ENCODE measurements at places on chromosomes 16 and 17. TPM values are rescaled to one million over a fixed set of nuclear protein-coding genes. Genes with fewer than 3 reads are reported as not detected.

DNA sequence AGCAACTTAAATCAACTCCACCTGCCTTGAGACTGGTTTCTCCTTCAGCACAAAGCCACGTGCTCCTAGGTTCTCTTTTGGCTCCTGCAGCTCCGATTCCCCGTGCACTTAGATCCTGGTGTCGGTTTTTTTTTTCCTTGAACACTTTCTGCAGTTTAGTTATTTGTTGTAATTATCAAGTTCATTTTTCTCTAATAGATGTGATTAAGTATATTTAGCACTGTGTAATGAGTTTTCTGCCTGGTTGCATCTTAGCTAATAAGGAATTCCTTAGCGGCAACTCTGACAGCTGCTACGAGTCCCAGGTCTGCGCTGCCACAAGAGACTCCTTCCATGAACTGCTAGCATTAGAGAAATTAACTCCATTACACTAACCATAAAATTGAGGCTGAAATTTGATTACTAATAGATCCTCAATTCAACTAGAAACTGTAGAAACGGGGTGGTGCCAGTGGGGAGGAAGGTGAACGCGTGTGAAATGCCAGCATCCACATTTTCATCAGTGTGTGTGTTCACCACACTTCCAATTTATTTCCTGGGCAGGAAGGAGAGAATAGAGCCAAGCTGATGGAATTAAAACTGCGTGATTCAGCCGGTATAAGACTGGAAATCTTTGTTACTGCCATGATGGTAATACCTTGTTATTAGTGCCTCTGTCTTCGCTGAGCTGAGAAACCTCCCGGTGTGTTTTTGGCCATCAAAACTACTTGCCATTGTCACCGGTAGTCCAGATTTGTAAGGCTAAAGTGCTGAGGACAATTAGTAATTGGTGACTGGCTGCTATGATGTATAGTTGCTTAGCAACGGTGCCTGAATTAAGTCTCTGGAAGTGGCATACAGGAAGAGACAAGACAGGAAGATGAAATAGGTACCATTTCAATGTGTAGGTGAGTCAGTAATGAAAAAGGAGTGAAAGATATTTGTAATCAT lies 232.4 kb downstream of the IRX3 start:
- H3K27me3 ChIP-seq, result no peaks in the 10 kb centered on the region
- H3K4me3 ChIP-seq, result no peak overlapping the region
- no peak for DNase-seq
- H3K4me1 ChIP-seq, result no peaks in the 10 kb centered on the region
- no peak overlapping the region for H3K27ac ChIP-seq

GRCh38 chr17:53629188-53629587 lies 193.5 kb upstream of the KIF2B start:
- H3K27ac ChIP-seq, result no peak overlapping the region
- no peaks in the 10 kb centered on the region for H3K36me3 ChIP-seq

- DNase-seq, result no peak
- no peak overlapping the region for H3K4me3 ChIP-seq
- no peaks in the 10 kb centered on the region for H3K27me3 ChIP-seq
- H3K4me1 ChIP-seq, result no peaks in the 10 kb centered on the region
- H3K27ac ChIP-seq, result no peak overlapping the region
These were observed 8.7 kb downstream of the TEFM start for GRCh38 chr17:30897311-30897710.

DNA sequence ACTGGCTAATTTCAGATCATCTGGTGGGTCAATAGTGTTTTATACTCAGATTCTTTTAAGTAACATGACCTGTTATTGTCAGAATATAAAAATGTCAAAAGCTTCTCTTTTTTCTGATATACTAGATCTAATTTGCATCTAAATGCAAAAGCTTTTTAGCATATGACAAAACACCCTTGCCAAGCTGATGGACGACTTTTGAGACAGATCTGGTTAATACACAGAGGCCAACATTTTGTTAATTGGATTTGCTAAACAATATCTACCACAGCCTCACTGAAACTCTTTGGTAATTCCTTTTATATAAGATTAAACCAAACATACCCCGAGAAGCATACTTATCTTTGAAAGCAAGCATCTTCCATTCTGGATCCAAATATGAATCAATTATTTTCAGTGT lies 10.3 kb upstream of the NOL11 start:
- no peaks in the 10 kb centered on the region for H3K27me3 ChIP-seq
- H3K36me3 ChIP-seq, result no peaks in the 10 kb centered on the region
- H3K27ac ChIP-seq, result no peak overlapping the region
- H3K4me1 ChIP-seq, result no peaks in the 10 kb centered on the region

GRCh38 chr17:79826204-79826680 lies 13.0 kb downstream of the CBX4 start:
- H3K4me3 ChIP-seq, result no peak overlapping the region
- no peak for DNase-seq
- H3K27ac ChIP-seq, result no peak overlapping the region
- H3K36me3 ChIP-seq, result no peaks in the 10 kb centered on the region
- H3K27me3 ChIP-seq, result no peaks in the 10 kb centered on the region

DNA sequence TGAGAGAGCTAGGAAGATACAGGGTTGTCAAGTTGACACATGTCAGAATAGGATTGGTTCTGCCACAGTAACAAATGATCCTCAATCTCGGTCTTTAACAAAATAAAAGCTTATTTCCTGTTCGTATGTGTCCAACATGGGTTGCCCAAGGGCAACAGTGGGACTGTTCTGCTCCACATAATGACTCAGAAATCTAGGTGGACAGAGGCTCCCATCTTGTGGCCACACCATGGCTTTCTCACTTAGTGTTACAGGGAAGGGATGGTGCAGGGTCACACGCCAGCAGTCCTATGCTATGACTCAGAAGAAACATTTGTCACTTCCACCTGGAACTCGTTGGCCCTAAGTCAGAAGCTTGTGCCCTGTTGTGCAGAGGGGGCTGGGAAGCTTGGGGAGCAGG lies 364.9 kb downstream of the SNX29 start:
- H3K36me3 ChIP-seq, result no peaks in the 10 kb centered on the region
- H3K27me3 ChIP-seq, result no peaks in the 10 kb centered on the region
- peak; percentile 47 for DNase-seq

GRCh38 chr16:83615953-83616350 lies 191.8 kb upstream of the HSBP1 start:
- H3K4me1 ChIP-seq, result no peaks in the 10 kb centered on the region
- H3K27ac ChIP-seq, result no peak overlapping the region
- H3K27me3 ChIP-seq, result no peaks in the 10 kb centered on the region
- no peak for DNase-seq
- H3K36me3 ChIP-seq, result no peaks in the 10 kb centered on the region

GRCh38 chr17:80644536-80644935 lies 99.9 kb downstream of the RPTOR start:
- no peaks in the 10 kb centered on the region for H3K27me3 ChIP-seq
- no peak overlapping the region for H3K4me3 ChIP-seq
- peaks cover 2% of the 10 kb centered on the region for H3K4me1 ChIP-seq
- no peak for DNase-seq
- no peaks in the 10 kb centered on the region for H3K36me3 ChIP-seq

DNA sequence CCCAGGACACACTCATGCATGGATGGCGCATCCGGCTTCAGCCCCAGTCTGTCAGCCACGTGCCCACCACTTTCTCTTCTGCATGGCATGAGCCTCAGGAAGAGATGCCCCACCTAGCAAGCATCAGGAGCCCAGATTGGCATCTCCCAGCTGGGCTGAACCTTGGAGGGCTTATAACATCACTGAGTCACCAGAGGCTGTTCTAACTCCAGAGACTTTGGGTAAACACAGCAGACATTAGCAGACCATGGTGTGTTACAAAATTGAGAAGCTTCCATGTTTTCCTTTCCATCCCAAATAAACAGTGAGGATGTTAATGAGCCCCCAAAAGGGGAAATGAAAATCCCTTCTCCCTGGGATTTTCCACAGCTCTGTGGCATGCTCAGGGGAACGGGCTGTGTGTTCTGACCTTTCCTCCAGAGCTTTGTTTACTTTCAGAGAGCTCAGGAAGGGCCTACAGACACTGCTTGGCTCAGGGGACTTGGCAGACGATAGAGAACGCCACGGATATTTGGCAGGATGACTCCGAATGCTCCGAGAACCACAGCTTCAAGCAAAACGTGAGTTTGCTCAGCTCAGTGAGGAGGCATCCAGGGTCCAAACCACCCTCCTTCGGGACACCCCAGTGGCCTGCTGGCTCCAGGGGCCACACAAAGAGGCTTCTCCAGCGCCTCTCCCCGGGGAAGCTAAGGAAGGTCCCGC lies 16.5 kb downstream of the GLP2R start:
- H3K27ac ChIP-seq, result no peak overlapping the region
- H3K36me3 ChIP-seq, result no peaks in the 10 kb centered on the region
- no peaks in the 10 kb centered on the region for H3K4me1 ChIP-seq
- H3K4me3 ChIP-seq, result no peak overlapping the region

DNA sequence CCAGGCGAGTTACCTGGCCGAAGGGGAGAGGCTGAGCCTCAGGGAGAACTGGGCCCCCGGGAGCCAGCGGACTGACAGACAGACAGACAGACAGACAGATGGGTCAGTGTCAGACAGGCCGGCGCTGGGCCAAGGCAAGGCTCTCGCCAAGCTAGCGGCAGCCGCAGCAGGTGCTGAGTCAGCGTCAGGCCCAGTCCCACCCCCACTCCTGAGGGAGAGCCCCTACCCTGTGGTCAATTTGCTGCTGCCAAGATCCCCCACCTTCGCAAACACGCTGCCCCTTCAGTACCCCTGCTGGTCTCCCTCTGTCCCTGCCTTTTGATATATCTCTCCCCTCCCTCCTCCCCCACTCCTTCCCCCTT lies 1.5 kb downstream of the FGF11 start:
- H3K4me3 ChIP-seq, result peak overlapping the region; percentile 51
- H3K36me3 ChIP-seq, result no peaks in the 10 kb centered on the region
- H3K27ac ChIP-seq, result peak overlapping the region; percentile 66
- H3K27me3 ChIP-seq, result no peaks in the 10 kb centered on the region

DNA sequence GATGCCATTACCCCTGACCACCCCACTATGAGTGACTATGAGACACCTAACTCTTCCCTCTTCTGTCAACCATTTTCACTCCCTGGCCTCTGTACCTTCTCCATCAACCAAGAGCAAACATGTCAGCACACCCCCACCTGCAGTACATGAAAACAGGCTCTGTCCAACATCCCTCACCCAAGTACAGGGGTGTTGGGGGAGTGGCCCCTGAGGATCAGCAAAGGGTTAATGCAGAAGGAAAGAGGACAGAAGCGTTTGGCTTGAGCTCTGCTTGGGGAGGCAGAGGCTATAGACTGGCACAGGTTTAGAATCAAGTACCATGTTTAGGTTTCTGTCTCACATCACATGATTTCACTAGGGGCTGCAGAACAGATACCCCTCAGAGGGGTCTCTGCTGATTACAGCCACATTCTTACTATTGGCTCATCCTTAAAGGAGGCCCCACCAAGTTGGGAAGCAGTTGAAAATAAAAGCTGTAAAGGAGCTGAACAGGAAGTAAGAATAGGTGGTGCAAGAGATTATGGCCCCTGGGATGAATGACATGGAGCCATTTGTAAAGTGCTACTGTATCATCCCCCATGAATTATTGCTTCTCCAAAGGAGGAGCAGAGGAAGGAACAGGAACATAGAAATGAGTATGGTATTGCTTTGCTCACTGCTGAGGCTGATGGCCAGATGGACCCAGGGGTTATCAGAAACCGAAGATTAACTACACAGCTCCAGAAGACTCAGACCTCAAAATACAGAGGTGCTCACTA lies 2.4 kb upstream of the PSMC3IP start:
- no peak overlapping the region for H3K27ac ChIP-seq
- peaks cover 5% of the 10 kb centered on the region for H3K36me3 ChIP-seq

GRCh38 chr17:57375770-57376225 lies 119.5 kb downstream of the MSI2 start:
- no peak for DNase-seq
- no peak overlapping the region for H3K27ac ChIP-seq
- no peaks in the 10 kb centered on the region for H3K27me3 ChIP-seq
- H3K4me3 ChIP-seq, result no peak overlapping the region
- no peaks in the 10 kb centered on the region for H3K36me3 ChIP-seq

- no peaks in the 10 kb centered on the region for H3K27me3 ChIP-seq
These were observed 2.1 kb upstream of the ADCY7 start for GRCh38 chr16:50263940-50264929.

GRCh38 chr17:2700030-2700490 lies 11.5 kb downstream of the CLUH start:
- H3K27me3 ChIP-seq, result no peaks in the 10 kb centered on the region
- H3K4me1 ChIP-seq, result no peaks in the 10 kb centered on the region
- H3K4me3 ChIP-seq, result no peak overlapping the region
- H3K36me3 ChIP-seq, result 0 out of 2 replicates have a peak, but pooled peaks cover 3% of the 10 kb centered on the region

DNA sequence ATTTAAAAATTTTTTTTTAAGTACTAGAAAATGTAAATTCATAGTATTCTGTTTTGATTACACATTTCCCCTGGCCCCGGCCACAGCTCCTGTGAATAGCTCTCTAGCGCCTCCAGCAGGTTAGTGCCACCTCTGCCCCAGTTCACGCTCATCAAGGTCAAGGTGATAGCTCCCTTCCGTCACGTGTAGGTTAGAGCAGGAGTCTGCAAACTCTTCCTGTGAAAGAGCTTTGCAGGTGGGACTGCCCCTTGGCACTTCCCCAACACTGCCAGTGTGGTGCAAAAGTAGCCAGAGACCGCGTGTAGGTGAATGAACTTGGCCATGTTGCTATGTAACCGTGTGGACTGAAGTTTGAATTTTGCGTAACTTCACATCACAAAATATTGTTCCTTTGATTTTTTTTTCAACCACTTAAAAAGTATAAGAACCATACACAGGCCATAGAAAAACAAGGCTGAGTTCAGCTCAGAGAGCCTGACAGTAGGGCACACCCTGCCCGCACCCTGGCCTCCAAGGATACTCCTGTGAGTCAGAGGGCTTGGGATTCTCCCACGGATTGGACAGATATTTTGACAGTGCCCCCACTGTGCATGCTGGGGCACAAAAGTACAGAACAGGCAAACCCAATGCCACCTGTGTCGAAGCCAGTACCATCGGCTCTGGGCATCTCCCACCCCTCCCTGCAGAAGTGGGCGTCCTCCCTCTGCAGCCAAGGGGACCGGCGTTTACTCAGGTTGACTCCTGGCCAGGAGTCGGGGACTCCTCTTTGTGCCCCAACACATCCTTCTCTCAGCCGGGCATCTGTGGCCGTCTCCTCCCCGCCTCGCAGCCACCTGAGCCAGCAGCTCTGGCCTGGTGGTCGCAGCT lies 92.0 kb upstream of the CHMP6 start:
- no peak overlapping the region for H3K27ac ChIP-seq
- no peaks in the 10 kb centered on the region for H3K4me1 ChIP-seq
- H3K36me3 ChIP-seq, result peaks cover 3% of the 10 kb centered on the region
- no peaks in the 10 kb centered on the region for H3K27me3 ChIP-seq

GRCh38 chr16:84115919-84116719 lies 623 bp downstream of the MBTPS1 start:
- peak overlapping the region; percentile 95 for H3K4me3 ChIP-seq
- no peaks in the 10 kb centered on the region for H3K4me1 ChIP-seq
- peak overlapping the region; percentile 87 for H3K27ac ChIP-seq
- H3K36me3 ChIP-seq, result peaks cover 11% of the 10 kb centered on the region
- H3K27me3 ChIP-seq, result no peaks in the 10 kb centered on the region

MFAP4 gene
- total RNA-seq, result 0.92 TPM

CLDN7 gene
- 43.1 TPM for total RNA-seq

AOC3 gene
- 0.21 TPM for total RNA-seq

NFAT5 gene
- 57.0 TPM for total RNA-seq

CSH1 gene
- not detected for total RNA-seq

Data from Panc1 (cell line).